ENCODE measurements at places on chromosomes 7 and 10.

DNA sequence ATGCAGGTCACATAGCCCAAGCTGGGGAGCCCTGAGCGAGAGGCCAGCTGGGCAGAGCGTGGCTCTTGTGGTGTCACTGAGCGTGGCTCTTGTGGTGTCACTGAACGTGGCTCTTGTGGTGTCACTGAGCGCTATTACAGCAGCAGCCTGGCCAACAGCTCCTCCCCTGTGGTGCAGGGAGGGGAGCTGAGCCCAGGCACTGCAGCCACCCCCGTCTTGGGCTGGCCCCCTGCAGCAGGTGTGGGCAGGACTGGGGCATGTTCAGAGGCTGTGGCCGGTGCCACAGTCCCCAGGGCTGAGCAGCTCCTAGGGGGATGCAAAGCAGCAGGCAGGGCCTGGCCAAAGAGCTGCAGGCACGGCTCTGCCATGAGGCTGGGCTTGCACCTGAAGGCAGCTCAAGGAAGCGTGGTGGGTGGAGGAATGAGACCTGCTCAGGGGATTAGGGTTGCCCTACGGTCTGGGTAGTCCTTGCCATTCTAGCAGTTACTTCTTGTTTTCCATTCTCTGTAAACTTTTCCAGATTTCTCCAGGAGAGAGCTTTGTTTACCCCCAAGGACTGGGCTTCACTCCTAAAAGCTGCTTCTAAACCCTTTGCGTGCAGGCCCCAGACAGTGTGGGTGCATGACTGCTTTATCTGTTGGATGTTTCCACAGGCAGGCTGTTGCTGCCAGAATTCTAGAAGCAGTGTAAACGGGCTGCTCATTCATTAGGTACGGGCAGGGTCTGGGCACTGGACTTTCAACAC, 29.2 kb downstream of the ZNF783 start:
- DNase-seq: no peak

DNA sequence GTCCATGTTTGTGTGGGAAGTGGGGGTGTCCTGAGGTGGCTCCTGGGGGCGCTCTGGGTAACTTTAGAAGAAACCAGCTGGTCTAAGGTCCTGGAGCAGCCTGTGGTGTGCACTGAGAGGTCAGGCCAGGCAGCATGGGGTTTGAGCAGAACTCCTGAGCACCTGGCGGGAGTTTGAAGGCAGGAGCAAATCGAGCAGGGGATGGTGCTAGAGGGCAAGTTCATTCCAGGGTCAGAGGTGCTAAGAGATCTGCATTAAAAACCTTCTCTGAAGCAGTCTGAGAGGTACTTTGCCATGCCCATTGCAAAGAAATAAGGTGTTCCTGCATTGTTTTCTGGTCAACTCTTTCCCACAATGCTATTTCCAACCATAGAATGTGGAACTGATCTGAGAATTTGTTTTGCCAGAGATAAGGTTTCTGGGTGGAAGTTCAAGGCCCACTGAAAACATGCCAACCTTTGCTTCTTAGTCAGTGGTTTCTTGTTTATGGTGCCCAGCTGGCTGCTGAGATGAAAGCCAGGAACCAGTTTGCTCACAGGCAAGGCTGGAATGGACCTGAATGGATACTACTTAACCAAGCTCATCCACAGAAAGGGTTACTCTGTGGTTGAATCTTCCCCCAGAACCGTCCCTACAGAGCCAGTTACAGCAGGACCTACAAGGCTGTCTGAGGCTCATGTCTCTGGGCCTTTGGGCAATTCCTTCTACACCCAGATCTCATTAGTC, 136.3 kb upstream of the TMEM72 start:
- DNase-seq: peak; percentile 13

DNA sequence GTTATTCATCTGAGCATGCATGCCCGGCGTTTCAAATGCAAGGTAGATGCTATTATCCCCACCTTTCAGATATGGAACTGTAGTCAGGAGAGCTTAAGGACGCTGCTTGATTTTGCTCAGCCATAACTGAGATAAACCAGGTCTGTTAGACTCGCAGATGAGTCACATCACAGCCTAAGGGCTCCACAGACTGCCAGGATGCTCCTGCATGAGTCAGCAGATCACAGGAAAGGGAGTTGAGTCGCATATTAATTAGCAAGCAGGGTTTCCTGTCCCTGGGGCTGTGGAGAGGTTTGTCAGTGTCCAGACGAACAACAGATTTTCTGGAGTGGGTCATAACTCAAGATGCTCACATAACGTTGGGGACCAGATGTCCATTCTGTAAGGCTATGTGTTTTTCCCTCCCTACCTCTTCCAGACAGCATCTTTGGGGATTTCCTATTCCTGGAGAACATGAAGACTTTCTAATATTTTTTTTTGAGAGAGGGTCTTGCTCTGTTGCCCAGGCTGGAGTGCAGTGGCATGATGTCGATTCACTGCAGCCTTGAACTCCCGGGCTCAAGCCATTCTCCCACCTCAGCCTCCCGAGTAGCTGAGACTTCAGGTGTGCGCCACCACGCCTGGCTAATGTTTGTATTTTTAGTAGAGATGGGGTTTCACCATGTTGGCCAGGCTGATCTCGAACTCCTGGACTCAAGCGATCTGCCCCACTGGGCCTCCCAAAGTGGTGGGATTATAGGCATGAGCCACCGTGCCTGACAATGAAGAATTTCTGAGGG, 36.7 kb downstream of the PFKFB3 start:
- DNase-seq: peak; percentile 99

DNA sequence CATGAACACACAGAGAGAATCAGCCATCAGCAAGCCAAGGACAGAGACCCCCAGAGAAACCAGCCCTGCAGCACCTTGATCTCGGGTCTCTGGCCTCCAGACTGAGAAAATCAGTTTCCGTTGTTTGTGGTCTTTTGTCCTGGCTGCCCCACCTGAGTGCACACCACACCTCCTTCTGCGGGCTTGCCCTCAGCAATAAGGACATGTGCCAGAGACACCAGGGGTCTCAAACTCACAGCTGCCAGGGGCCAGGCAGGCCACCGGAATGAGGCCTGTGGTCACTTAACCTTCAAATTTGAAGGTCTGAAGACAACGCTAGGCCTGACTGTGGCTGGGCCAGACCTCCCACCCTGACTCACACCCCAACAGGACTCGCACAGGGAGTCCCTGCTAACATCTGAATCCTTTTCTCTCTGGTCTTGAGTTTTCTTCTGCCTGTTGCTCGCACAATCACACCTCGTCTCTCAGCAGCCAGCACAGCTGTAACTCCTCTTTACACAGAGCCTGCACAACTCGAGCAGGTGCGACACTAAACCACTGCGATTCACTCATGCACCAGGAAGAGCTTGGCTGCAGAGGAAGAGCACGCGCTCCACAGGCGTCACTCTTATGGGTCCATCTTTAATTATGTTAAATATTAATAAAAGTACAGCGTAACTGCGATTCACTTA, 86.2 kb downstream of the CHST15 start:
- DNase-seq: no peak

DNA sequence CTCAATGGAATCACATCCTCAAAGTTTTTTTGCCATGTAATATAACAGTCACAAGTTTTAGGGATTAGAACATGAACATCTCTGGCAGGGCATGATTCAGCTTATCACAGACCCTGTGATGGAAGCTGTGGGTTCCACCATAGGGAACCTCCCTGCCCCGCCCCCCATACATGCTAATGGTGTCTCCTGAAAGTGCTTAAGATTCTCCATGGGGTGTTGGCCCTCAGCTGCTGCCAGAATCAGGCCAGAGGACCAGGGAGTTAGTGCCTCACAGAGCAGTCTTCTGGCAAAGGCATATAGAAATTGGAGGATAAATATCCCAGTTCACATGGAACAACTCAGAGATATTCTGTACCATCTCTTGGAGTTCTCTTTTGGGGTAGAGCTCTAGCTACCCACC, 119.4 kb downstream of the RAB11FIP2 start:
- DNase-seq: no peak

GRCh38 chr7:99679400-99680191, at the start of gene CYP3A5:
Gene CYP3A5, minus strand, starts transcription at chr7:99679996. Its CDS starts 100 bp downstream, at chr7:99679896.
- DNase-seq: peak; percentile 56

DNA sequence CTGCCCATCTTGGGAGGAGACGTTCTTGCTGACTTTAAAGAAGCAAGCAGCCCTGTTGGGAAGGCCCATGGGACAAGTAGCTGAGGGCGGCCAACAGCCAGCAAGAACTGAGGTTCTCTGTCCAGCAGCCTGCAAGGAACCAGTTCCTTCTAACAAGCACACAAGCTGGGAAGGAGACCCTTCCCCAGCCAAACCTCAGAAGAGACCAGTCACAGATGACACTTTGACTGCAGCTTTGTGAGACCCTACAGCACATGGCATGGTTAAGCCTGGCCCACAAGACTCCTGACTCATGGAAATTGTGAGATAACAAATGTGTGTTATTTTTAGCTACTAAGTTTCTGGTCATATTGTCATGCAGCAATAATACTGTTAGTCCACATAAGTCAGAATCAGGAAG, 99.9 kb downstream of the PRLHR start:
- no peak for DNase-seq

- DNase-seq: no peak
These were observed 380.7 kb downstream of the REEP3 start for GRCh38 chr10:63901881-63902280.

GRCh38 chr7:100393233-100393905, 20.1 kb downstream of the PILRA start:
- DNase-seq: no peak

GRCh38 chr10:95496246-95496911, 64.8 kb downstream of the SORBS1 start:
- DNase-seq: no peak

GRCh38 chr7:99290980-99291607, 18.5 kb downstream of the MYH16 start:
- no peak for DNase-seq

Data from renal cortical epithelial cell (primary cell).